A375 (cell line): ENCODE measurements at places on chromosomes 16 and 17. TPM values are rescaled to one million over a fixed set of nuclear protein-coding genes. Genes with fewer than 3 reads are reported as not detected.

Gene WDR59
- total RNA-seq = 15.7 and 17.8 TPM in 2 replicates

Gene NPIPA7
- total RNA-seq = 1.2 and 7.1 TPM in 2 replicates

Gene SSTR5
- not detected in 2 replicates for total RNA-seq

Gene LRRC75A
- 0.83 and 1.1 TPM in 2 replicates for total RNA-seq

Gene CA10
- total RNA-seq = not detected in 2 replicates

Gene REXO5
- 13.7 and 15.8 TPM in 2 replicates for total RNA-seq

Gene HSF4
- total RNA-seq = 16.1 and 23.6 TPM in 2 replicates

Gene CASKIN1
- 1.1 and 1.4 TPM in 2 replicates for total RNA-seq

Gene CACNA1H
- not detected in 2 replicates for total RNA-seq

Gene SYCE1L
- 1.3 and 3.3 TPM in 2 replicates for total RNA-seq

Gene WWOX
- 42.5 and 53.4 TPM in 2 replicates for total RNA-seq

Gene SLC13A5
- total RNA-seq = 0.19 and 0.26 TPM in 2 replicates

Gene FA2H
- total RNA-seq = not detected in 2 replicates

Gene EVI2A
- total RNA-seq = 2.1 TPM in 2 replicates

Gene RSL1D1
- total RNA-seq = 315 and 433 TPM in 2 replicates

Gene SNTB2
- 102 and 115 TPM in 2 replicates for total RNA-seq

Gene CLDN6
- not detected in 2 replicates for total RNA-seq

Gene WNT3
- total RNA-seq = 2.0 and 2.5 TPM in 2 replicates

Gene TBX2
- 11.5 and 13.1 TPM in 2 replicates for total RNA-seq

Gene G6PC1
- not detected in 2 replicates for total RNA-seq

Gene COQ7
- 56.3 and 58.5 TPM in 2 replicates for total RNA-seq

Gene ZSCAN10
- total RNA-seq = 0.26 and 2.2 TPM in 2 replicates

Gene GP2
- total RNA-seq = not detected in 2 replicates

Gene CDT1
- total RNA-seq = 68.2 and 88.4 TPM in 2 replicates

Gene HBQ1
- total RNA-seq = not detected in 2 replicates

Gene TNFRSF13B
- total RNA-seq = not detected in 2 replicates

Gene EME2
- total RNA-seq = 21.4 and 22.7 TPM in 2 replicates

Gene APOH
- total RNA-seq = not detected in 2 replicates

Gene ABCA8
- 0.88 and 5.8 TPM in 2 replicates for total RNA-seq

Gene IRX6
- not detected in 2 replicates for total RNA-seq

Gene TUFM
- total RNA-seq = 341 and 356 TPM in 2 replicates

Gene TNFRSF17
- 0.11 TPM in 1 of 2 replicates, not detected in the other for total RNA-seq

Gene HMOX2
- total RNA-seq = 99.2 and 106 TPM in 2 replicates

Gene CTF1
- total RNA-seq = not detected in 2 replicates

Gene KCNJ16
- not detected in 2 replicates for total RNA-seq

Gene SRP68
- total RNA-seq = 23.8 and 30.2 TPM in 2 replicates

Gene PABPN1L
- not detected in 2 replicates for total RNA-seq

Gene SCN4A
- total RNA-seq = not detected in 2 replicates

Gene RNF157
- 10.0 and 12.1 TPM in 2 replicates for total RNA-seq

Gene CMTM1
- 1.1 and 1.4 TPM in 2 replicates for total RNA-seq

Gene SLFN11
- 31.5 and 34.9 TPM in 2 replicates for total RNA-seq

Gene RHBDL3
- 0.27 and 0.34 TPM in 2 replicates for total RNA-seq

Gene MT1E
- total RNA-seq = not detected in 2 replicates

Gene EVI2B
- 0.08 and 0.60 TPM in 2 replicates for total RNA-seq

Gene CSH1
- total RNA-seq = not detected in 2 replicates

Gene NUPR1
- 15.4 and 20.1 TPM in 2 replicates for total RNA-seq

Gene MT1M
- total RNA-seq = not detected in 2 replicates

Gene NF1
- total RNA-seq = 20.8 and 24.8 TPM in 2 replicates

Gene SLC38A7
- 11.4 and 16.1 TPM in 2 replicates for total RNA-seq

Gene ALDH3A1
- not detected in 2 replicates for total RNA-seq

Gene GRB7
- total RNA-seq = 0.38 TPM in 1 of 2 replicates, not detected in the other

Gene TMEM100
- not detected in 2 replicates for total RNA-seq

Gene NOTUM
- total RNA-seq = 0.11 TPM in 1 of 2 replicates, not detected in the other

Gene SLC13A2
- total RNA-seq = not detected in 2 replicates

Gene ZNF385C
- total RNA-seq = 0.11 TPM in 1 of 2 replicates, not detected in the other

Gene NUDT21
- total RNA-seq = 150 and 229 TPM in 2 replicates

Gene MYH2
- total RNA-seq = not detected in 2 replicates

Gene CD300LB
- not detected in 2 replicates for total RNA-seq

Gene OR1F1
- total RNA-seq = not detected in 2 replicates
